Stimulated activated CD8-positive, alpha-beta memory T cell treated with anti-CD3 and anti-CD28 coated beads, Interleukin-4, amount 100 ng/mL, for 1 hour (primary cell): ENCODE measurements at places on chromosomes 3 and 15.

- no peak for DNase-seq
Measured at GRCh38 chr3:119237299-119237698, 3.4 kb downstream of the B4GALT4 start.

- DNase-seq, result no peak
Measured at GRCh38 chr15:91926908-91927270, 73.4 kb downstream of the SLCO3A1 start.

DNA sequence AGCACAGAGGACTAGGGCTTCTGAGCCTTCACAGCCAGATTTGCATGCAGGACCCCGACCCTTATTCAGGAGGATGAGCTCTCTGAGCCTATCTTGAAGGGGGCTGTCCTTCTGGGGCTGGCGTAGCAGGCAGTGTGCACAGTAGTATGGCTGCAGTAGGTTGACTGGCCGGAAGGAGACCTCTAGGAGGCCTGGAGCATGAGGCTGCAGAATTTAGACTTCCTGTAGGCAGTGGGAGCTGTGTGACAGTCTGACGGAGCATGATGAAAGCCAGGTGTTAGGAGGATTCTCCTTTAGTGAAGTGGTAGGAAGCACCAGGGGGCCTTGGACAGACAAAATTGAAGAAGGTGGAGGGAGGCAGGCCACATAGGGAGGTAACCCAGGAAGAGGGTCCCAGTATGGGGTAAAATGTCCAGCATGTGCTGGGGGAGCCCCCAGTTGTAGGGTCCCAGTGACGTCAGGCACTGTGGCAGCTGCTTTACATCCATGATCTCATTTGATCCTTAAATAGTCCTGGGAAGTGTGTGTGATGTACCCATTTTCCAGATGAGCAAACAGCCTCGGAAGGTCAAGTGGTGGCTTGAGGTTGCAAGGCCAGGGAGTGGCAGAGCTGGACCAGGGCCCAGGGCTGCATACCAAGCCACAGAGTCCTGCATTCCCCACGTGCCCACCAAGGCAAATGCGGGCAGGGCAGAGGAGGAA lies 36.1 kb downstream of the SPSB4 start:
- no peak for DNase-seq

DNA sequence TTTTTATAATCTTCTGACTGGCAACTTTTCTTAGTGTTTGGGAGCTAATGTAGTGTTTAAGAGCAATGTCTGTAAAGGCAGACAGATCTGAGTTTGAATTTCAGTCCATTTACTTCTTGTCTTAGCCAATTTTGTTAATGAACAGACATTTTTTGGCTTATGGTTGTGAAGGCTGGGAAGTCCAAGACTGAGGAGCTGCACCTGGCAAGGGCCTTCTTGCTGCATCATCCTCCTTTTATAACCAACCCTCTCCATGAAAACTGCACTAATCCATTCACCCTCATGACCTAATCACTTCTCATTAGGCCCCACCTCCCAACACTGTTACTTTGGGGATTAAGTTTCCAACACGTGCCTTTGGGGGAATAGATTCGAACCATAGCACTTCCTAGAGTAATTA lies 164.5 kb downstream of the GAP43 start:
- no peak for DNase-seq

GRCh38 chr3:159785273-159785708 lies 203.3 kb upstream of the IL12A start:
- DNase-seq, result no peak

DNA sequence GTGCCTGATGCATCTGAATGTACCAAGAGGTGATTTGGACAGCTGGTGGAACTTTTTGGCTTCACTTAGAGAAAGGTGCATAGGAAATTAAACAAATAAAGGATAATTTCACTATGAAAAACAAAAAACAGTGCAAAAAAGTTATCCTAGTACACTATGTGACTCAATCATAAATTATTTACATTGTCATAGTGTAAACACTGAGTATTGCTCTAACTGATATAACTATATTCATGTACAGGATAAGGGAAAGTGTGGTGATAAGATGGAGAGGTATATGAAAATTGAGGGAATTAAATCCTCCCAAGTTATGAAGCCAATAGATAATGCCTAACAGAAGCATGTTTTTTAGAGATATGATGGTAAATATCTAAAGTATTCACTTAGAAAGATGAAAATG lies 50.2 kb upstream of the CPNE4 start:
- DNase-seq, result no peak

- peak; percentile 54 for DNase-seq
Measured at GRCh38 chr15:79380755-79381497, 51.2 kb upstream of the MINAR1 start.

- no peak for DNase-seq
Measured at GRCh38 chr3:128369121-128369703, 97.5 kb downstream of the DNAJB8 start.
